ENCODE measurements at places on chromosomes 11 and 22. TPM values are rescaled to one million over a fixed set of nuclear protein-coding genes. Genes with fewer than 3 reads are reported as not detected.

DNA sequence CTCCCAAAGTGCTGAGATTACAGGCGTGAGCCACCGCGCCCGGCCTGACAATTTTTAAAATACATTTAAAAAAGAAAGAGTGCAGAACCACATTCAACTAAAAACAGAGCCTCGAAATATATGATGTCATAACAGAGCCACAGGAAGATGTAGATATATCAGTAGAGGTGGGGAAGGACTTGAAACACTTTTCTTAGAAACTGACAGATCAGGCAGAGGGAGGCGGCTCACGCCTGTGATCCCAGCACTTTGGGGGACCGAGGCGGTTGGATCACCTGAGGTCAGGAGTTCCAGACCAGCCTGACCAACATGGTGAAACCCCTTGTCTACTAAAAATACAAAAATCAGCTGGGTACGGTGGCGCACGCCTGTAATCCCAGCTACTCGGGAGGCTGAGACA, 7.0 kb downstream of the MLC1 start:
- H3K27ac ChIP-seq, result no peak overlapping the region
- no peaks in the 10 kb centered on the region for H3K36me3 ChIP-seq
- no peak for DNase-seq
- no peak overlapping the region for H3K4me3 ChIP-seq

- peaks cover 70% of the 10 kb centered on the region for H3K4me1 ChIP-seq
- peak overlapping the region; percentile 97 for H3K27ac ChIP-seq
- no peaks in the 10 kb centered on the region for H3K27me3 ChIP-seq
- peak overlapping the region; percentile 67 for H3K4me3 ChIP-seq
Measured at GRCh38 chr11:44595006-44595405, 29.5 kb downstream of the CD82 start.

DNA sequence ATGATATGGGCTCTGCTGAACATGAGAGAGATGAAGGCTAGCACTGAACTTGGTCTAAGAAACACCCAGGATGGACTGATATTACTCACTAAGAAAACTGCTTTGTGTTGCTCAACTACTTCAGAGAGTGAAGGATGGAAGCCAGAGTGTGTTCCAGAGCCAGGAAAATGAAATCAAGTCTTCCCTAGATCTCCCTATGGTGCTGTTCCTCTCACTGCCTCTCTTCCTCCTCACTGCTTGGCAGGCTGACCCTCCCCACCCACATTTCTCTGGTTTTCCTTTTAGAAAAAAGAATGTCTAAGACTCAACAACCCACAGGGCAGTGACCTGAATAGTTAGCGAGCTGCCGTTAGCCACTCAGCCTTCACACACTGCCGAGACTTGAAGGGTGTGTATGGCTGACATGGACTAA, 65.6 kb downstream of the CCDC81 start:
- peaks cover 2% of the 10 kb centered on the region for H3K36me3 ChIP-seq
- H3K27me3 ChIP-seq, result no peaks in the 10 kb centered on the region
- no peak overlapping the region for H3K27ac ChIP-seq
- H3K4me3 ChIP-seq, result no peak overlapping the region

BLID gene
- not detected for total RNA-seq

OR2AG1 gene
- total RNA-seq, result not detected

MTMR3 gene
- 55.7 TPM for total RNA-seq

CBLIF gene
- total RNA-seq, result not detected

PANX3 gene
- not detected for total RNA-seq

HTR3B gene
- total RNA-seq, result not detected
